AG04450 (cell line): ENCODE measurements at places on chromosomes 2 and 18. TPM values are rescaled to one million over a fixed set of nuclear protein-coding genes. Genes with fewer than 3 reads are reported as not detected.

The CCDC121 gene
- polyA plus RNA-seq, result 1.7 and 1.8 TPM in 2 replicates

DNA sequence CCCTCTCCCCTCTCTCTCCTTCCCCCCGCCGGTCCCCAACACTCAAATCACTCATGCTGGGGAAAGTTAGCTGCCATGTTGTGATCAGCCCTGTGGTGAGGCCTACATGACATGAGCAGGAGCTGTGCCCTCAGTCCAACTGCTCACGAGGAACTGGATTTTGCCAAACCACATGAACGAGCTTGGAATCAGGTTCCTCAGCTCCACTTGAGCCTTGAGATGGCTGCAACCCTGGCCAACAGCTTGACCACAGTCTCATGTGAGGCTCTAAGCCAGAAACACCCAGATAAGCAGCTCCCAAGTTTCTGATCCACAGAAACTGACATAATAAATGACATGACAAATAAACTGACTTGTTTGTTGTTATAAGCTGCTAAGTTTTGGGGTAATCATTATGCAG is 38.4 kb downstream of the ARL4C start:
- DNase-seq, result no peak

DNA sequence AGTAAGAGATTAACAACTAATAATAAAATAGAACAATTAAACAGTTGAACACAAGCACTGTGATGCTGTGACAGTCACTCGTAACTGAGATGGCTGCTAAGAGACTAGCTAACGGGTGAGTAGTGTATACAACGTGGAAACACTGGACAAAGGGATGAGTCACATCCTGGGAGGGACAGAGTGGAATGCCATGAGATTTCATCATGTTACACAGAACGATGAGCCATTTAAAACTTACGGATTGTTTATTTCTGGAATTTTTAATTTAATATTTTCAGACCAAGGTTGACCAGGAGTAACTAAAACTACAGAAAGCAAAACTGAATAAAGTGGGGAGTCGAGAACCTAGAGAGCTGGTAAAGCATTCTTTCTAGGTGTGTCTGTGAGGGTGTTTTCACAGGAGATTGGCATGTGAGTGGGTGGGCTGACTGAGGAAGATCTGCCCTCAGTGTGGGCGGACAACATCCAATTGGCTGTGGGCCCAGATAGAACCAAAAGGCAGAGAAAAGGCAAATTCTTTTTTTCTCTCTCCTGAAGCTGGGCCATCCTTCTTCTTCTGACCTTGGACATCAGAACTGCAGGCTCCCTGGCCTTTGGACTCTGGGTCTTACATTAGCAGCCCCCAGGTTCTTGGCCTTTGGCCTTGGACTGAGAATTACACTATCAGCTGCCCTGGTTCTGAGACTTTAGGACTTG is 14.6 kb downstream of the TMSB10 start:
- peak; percentile 93 for DNase-seq

The CLIP4 gene
- 54.7 and 71.4 TPM in 2 replicates for polyA plus RNA-seq

DNA sequence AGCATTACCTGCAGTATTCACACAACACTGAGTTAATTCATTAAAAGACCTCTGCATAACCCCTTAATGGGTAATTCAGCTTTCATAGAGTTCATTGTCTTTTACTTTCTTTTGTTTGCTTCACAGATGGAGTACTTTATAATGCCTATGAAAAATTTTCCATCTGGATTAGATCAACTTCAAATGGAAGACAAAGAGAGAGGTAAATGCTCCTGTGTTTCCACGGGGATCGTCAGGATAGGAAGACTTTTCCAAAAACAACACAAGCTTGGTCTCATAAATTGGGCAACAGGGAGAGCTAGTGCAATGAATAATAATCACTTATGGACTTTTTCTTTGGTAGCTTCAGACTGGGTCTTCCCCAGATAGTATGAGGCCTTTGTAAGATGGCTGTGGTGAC is 100.7 kb downstream of the ICOS start:
- DNase-seq, result no peak

The RAB6C gene
- polyA plus RNA-seq, result not detected in 2 replicates

The ASXL3 gene
- 0.16 and 0.19 TPM in 2 replicates for polyA plus RNA-seq

The DLX1 gene
- polyA plus RNA-seq, result 1.9 and 2.2 TPM in 2 replicates

The ALPP gene
- polyA plus RNA-seq, result not detected in 2 replicates

- no peak for DNase-seq
These were observed 21.8 kb downstream of the TNFAIP6 start for GRCh38 chr2:151379169-151379568.

- no peak for DNase-seq
These were observed 342.1 kb downstream of the KIAA1328 start for GRCh38 chr18:37170984-37171383.

The TXNDC2 gene
- polyA plus RNA-seq, result 0.06 TPM in 2 replicates

- DNase-seq, result no peak
These were observed 304.8 kb downstream of the CDCA7 start for GRCh38 chr2:173659509-173659908.

DNA sequence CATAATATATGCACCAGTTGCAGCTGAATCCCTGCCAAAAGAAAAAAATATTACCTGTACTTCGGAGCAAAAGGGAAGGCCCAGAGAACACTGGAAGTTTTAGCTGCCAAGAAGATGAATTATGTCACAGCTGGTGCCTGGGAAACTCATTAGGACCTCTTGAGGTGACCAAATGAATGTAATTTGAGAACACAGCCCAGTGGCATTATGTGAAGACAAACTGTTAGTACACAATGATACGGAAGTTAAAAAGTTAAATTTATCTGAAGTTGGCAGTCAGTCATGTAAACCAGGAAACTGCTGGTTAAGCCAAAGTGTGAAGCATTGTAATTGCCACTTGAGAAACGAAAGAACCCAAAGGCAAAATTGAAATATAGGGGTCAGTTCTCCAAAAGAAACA is 80.7 kb downstream of the EML4 start:
- DNase-seq, result no peak

DNA sequence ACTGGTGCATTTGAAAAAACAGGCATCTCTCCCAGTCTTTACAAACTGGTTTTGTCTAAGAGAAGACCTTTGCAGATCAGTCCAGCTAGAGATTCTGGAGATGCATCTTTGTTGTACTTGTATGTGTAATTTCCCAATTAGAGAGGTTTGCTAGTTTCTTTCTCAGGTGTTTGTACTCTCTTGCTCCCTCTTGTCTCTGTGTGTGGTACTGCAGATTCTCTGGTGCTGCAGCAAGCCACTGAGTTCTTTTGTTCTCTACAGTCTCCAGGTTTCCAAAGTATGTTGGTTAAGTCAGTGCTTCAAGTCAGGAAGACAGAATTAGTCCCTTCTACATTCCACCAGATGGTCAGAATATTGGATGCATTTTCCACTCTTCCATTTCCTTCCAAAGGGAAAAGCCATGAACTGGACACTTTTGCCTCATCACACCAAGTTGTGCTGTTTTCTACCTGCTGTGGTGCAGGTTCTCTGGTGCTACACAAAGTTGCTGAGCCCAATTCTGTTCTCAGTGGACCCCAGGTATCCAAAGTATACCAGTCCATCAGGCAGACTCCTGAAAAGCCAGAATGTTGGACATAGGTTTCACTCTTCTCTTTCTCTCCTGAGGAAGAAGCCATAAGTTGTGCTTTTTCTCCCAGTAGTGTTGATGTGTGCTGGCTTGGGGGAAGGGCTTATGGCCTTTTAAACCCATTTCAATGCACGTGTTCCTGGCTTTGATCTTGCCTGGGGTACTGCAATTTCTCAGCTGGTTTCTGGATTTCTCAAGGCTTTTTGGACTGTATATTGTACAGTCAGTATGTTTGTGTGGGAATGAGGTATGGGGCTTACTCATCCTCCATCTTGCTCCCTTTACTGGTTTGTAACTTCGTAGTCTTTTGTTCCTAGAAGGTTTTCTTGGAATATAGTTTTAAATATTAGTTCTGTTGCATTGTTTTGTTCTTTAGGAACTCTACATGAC is 29.8 kb downstream of the EPC2 start:
- DNase-seq, result peak; percentile 38

GRCh38 chr2:236908439-236909192 is 177.1 kb upstream of the COPS8 start:
- no peak for DNase-seq

The CDH2 gene
- polyA plus RNA-seq, result 42.6 and 45.9 TPM in 2 replicates

- no peak for DNase-seq
These were observed 124.0 kb downstream of the RTP5 start for GRCh38 chr2:241993386-241994005.

GRCh38 chr2:26848336-26849055 is 564 bp downstream of the DPYSL5 start:
- no peak for DNase-seq

DNA sequence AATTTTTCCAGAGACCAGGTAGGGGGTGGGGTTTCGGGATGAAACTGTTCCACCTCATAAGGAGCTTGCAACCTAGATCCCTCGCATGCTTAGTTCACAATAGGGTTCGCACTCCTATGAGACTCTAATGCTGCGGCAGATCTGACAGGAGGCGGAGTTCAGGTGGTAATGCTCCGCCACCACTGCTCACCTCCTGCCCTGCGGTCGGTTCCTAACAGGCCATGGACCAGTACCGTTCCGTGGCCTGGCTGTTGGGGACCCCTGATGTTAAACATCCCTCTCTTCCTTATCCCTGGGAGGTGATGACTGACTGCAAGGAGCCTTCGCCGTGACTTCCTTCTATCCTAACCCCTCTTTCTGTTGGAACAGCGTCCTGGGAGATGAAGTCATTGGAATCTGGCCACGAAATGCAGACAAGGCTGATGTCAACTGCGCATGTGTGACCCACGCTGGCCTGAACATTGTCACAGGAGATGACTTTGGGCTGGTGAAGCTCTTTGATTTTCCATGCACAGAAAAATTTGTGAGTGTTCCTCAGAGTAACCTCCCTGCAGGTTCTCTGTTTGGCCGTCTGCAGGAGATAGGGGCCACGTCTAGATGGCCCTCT is 82.4 kb downstream of the RTN4 start:
- DNase-seq, result no peak

The EPG5 gene
- 49.5 and 51.5 TPM in 2 replicates for polyA plus RNA-seq
